ENCODE measurements at places on chromosomes 7 and 10.

GRCh38 chr7:128831178-128831993, 1.2 kb downstream of the FLNC start:
- no peak for DNase-seq

DNA sequence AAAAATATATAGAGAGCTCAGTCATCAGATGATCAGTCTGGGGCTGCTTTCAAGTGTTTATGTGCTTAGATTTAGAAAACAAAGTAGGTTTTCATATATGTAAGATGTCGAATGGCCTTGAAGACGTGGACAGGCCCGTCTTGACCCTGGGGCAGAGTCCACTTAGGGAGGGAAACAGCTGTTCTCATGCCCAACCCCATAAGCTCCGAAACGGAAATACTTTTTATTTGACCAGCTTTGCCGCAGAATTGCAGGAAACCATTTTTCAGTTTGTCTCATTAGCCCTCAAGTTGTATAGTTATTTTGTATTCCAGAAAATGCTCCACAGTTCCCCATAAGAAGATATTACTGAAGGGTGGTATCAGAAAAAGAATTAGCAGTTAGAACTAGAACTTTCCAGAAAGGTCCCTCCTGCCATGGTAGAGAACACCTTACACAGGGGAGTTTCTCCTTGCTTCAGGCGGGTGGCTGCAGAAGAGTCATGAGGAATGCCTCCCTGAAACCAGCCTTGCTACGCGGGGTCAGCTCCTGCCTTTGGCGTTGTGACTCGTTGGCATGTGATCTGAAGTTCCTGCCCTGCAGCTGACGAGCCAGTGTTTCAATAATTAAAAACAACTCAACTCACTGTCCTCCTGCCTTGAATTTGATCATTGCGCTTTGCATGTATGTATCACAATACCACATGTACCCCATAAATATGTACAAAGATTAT, 192.7 kb downstream of the CELF2 start:
- DNase-seq = no peak

- no peak for DNase-seq
Observed at GRCh38 chr7:132680590-132680989, 104.3 kb upstream of the PLXNA4 start.

GRCh38 chr7:127034186-127034806, 218.4 kb downstream of the GRM8 start:
- DNase-seq = no peak

DNA sequence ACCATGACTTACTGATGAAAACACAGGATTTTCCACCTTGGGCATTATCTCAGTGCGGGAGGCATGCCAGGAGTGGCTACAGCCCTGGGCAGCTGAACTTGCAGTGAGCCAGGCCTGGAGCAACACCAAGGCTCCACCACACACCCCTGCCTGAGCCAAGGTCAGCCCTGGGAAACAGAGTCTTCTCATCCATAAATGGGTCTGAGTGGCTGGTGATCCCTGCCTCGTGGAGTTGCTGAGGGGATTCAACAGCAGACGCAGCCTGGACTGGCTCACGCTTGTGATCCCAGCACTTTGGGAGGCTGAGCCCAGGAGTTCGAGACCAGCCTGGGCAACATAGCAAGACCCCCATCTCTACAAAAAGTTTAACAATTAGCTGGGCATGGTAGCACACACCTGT, 32.2 kb downstream of the SPOCK2 start:
- no peak for DNase-seq

- DNase-seq = no peak
Observed at GRCh38 chr10:132563485-132564248, 26.1 kb downstream of the INPP5A start.

DNA sequence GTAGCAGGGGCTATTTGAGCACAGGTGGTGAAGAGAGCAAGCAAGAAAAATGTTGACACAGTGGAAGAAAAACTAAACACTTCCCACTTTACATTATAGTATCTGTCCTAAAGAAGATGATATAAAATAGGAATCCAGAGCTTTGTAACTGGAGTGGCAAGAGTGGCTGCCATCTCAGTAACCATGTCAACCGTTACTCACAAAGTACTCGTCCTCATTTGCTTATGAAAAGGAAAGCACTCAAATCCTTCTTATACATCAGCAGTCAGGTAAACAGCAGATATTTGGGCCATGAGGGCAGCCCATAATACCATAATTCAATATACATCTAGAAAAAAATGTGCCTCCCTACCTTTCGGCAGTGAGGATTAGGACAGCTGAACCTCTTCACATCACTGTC, 70.1 kb downstream of the RNF216 start:
- no peak for DNase-seq

GRCh38 chr10:122386514-122386913, 12.0 kb downstream of the PLEKHA1 start:
- DNase-seq = no peak

- DNase-seq = peak; percentile 19
Observed at GRCh38 chr7:2100278-2101208, 132.2 kb downstream of the MAD1L1 start.

GRCh38 chr10:24706479-24707118, 17.1 kb downstream of the ARHGAP21 start:
- DNase-seq = peak; percentile 35

DNA sequence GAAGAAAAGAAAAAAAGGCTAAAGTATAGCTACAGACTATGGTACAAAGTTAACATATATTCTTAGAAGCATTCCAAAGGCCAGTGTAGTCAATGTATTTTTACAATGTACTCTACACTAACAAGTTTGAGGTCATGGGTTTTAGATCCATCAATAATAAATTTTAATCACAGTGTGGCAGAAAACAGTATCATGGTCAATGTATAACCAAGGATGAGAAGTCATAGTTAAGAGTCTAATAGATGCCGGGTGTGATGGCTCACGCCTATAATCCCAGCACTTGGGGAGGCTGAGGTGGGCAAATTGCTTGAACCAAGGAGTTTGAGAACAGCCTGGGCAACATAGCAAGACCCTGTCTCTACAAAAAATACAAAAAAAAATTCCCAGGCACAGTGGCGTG, 53.1 kb downstream of the SLC16A12 start:
- no peak for DNase-seq

DNA sequence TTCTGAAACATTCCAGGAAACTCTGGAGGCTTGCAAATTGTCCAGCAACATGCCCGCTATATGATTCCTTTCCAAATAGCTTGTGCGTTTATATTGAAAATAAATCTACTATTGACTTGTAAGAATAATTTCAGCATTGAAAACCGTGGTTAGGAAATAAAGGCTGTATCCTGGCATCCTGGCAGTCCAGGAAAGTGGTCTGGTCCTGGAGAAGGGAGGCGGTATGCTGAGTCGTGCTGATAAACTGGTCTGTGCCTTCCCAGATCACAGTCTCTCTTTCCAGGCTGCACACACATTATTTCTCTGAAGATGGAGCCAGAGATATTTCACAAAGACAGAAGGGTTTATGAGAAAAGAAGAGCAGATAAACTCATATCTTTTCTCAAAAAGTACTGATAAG, 350.1 kb upstream of the COBL start:
- no peak for DNase-seq

- DNase-seq = no peak
Observed at GRCh38 chr7:70711452-70711851, 420.5 kb upstream of the GALNT17 start.

GRCh38 chr7:47638679-47639315, 56.9 kb upstream of the TNS3 start:
- DNase-seq = no peak

GRCh38 chr7:138549082-138549481, 89.0 kb downstream of the TRIM24 start:
- no peak for DNase-seq

- DNase-seq = no peak
Observed at GRCh38 chr7:141709318-141709717, 1.2 kb downstream of the WEE2 start.

- no peak for DNase-seq
Observed at GRCh38 chr7:91276909-91277308, 12.7 kb downstream of the FZD1 start.

DNA sequence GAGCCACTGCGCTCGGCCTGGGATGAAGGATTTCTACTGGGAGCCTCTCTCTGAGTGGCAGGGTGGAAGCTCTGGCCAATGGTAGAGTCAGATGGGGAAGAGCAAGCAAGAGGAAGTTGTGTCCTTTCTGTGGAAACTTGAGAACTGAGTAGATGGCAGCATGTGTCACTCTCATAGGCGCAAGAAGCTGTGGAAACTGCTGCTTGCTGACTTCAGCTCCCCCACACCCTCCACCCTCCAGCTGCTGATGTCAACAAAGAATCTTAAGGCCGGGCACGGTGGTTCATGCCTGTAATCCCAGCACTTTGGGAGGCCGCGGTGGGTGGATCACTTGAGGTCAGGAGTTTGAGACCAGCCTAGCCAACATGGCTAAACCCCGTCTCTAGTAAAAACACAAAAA, 39.8 kb upstream of the SRGN start:
- no peak for DNase-seq

DNA sequence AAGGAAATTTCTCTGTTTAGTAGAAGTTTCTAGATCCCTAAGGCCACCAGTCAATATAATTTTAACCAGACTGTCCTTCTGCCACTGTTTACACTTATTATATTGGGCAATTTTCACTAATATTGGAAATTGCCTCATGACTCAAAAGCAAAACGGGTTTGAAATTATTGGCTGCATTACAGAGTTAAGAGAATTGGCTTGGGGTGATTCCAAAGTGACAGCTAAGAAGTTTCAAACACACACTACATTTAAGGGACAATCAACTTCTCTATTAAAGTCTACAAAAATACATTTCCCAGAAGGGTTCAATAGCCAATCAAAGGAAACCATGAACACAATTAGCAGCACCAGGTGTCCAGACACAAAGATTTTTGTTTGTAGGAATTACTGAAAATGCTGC, 111.9 kb downstream of the NEBL start:
- DNase-seq = no peak

DNA sequence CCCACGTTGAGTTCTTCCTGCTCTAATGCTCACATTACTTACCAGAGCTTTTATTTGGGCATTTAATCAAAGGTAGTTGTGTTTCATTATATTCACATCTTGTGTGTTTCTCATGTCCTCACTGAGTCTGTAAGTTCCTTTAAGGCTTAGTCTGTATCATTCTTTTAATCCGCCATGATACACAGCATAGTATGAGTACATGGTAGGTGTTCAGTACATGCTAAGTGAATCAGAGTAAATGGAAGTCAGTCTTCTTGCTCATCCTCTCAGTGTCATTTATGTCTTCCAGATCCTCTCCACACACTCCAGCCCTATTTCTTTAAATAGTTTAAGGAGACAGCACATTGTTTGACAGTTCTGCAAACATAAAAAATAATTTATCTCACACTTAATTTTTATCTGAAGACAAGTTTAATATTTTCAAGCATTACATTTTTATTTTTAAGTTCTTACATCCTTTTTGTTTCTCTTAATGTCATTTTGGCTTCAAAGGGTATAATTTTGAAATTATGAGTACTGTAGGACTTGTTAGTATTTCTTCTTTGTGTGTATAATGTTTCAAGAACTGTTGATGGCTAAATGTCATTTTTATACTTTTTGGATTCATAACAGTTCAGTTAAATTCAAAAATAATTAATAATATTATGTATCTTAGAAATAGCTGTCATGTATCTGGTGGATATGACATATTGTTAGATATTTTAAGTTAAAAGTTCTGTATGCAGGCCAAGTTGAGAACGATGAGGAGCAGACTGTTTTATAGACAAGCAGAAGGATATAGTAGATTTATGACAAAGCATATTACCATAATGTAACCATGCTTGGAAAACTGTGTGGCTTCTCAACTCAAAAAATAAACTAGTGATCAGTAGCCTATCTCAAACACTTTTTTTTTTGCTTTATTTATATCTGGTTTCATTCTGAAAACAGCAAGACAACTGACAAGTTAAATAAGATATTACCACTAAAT, 342.7 kb downstream of the LRMDA start:
- DNase-seq = no peak

DNA sequence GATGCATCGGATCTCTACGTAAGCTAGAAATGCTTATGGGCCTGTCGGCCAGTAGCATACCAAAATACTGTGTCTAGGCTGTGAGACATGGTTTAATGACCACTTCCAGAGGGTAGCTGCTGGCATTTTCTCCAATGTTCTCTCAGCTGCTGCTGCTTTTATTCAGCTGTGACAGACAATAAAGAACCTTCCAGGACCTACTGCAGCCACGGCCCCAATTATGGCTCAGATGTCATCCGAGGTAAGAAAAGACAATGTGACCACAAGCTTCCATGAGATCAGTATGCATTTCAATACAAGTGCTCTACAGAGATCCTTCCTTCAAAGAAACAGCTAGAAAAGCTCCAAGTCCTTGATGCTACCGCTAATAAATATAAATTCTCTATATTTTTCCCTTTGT, 256.2 kb downstream of the SDHAF3 start:
- no peak for DNase-seq

DNA sequence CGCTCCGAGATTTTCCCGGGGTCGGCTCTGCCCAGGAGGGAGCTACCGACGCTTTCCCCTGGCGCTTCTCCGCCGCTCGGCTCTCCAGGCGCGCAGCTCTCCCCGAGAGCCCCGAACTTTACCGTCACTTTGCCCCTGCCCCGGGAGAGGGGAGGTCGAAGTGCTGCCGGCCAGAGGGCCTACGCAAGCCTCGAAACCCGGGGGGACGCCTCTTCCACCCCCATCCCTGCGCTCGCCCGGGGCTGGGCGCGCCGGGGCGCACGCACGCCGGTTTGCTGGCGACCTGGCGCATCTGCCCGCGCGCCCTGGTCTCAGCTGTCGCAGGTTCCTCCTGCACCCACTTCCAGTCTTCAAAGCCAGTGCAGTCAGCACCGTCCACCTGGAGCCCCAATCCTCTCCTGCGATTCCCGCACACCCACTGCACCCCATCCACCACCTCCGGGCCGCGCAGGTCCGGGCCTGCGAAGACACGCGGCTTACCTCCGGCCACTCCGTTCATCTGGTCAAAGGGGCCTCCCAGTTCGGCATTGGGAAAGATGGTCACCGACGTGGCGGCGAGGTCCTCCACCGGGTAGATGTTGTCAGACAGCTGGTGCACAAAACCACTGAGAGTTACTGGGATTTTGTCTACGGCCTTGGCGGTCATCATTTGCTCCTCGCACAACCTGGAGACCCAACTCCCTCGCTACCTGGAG, 638 bp downstream of the EGR2 start:
- DNase-seq = no peak

DNA sequence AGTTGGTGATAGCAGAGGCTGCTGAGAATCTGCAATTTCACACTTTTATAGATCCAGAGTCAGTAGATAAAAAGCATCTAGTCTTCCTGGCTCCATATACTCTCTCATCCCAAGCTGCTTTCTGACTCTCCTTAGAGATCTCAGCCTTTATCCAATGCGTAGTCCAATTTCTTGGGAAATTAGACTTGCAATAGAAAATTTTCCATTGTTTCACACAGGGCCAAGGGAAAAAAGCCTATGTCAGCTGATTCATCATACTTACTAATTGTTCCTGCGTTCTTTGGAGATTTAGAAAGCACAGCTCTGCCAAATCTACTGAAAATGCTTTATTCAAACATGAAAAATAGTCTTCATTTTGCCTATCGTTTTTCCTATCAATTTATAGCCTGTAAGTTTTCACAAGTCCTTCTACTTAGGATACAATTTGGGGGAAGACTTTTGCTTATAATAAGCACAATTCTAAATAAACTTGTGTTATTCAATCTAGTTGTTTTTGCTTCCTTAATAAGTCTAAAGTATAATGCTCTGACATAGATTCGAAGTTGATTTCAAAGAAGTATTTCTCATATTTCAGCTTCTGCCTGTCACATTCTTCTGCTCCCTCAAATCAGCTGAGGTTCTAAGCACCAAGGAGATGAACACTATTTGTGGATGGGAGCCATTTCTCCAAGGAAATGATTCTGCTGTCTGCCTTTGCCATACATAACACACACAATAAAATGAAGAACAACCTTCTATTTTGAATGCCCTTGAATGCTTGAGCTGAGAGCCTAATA, 165.4 kb downstream of the ADAM12 start:
- DNase-seq = no peak

GRCh38 chr10:28939281-28940157, 262.2 kb downstream of the BAMBI start:
- no peak for DNase-seq
